Heart right ventricle (tissue), 16 donors: ENCODE measurements at places on chromosomes 11 and 22.

DNA sequence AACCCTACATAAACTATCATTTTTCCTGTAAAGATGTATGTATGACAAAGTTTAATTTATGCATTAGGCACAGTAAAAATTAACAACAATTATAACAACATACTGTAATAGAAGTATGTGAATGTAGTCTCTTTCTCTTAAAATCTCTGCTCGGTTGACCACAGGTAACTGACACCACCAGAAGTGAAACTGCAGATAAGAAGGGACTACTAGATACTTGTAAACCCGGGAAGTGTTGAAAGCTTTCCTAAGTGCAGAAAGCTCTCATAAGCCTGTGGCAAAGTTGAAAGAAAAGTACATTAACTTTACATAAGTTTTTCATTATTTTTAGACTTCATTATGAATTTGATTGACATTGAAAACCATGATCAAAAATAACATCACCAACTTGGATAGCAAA is 1173.3 kb downstream of the LRRC4C start:
- DNase-seq = no peak

- DNase-seq = no peak
These were observed 103.7 kb downstream of the CTTN start for GRCh38 chr11:70501933-70502540.

- no peak for DNase-seq
These were observed 5.1 kb downstream of the CASTOR1 start for GRCh38 chr22:30284172-30284571.

GRCh38 chr11:97345032-97345431 is 955.2 kb downstream of the JRKL start:
- no peak for DNase-seq

DNA sequence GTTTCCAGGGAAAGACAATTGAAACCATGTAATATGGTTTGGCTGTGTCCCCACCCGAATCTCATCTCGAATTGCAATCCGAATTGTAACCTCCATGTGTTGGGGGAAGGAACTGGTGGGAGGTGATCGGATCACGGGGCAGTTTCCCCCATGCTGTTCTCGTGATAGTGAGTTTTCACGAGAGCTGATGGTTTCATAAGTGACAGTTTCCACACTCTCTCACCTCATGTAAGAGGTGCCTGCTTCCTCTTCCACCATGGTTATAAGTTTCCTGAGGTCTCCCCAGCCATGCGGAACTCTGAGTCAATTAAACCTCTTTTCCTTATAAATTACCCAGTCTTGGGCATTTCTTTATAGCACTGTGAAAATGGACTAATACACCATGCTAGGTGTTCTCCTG is 148.3 kb upstream of the CADM1 start:
- no peak for DNase-seq

DNA sequence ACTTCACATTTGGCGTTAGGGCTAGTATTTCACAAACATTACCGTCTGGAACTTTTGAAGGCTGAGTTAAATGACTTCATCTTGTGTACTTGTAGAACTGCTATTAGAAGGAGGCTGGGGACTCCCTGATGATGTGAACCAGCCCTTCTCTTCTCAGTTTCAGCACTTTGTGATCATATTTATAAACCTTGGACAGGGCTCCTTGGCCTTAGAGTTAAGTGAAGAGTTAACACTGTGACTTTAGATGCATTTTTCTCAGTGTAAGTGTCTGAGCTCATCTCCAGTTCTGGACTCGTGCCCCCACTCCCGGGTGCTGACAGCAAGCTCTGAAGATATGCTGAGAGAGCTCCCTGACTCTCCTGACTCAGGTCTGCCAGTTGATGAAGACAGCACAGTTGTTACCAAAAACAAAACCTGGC is 8.4 kb downstream of the MIAT start:
- no peak for DNase-seq

DNA sequence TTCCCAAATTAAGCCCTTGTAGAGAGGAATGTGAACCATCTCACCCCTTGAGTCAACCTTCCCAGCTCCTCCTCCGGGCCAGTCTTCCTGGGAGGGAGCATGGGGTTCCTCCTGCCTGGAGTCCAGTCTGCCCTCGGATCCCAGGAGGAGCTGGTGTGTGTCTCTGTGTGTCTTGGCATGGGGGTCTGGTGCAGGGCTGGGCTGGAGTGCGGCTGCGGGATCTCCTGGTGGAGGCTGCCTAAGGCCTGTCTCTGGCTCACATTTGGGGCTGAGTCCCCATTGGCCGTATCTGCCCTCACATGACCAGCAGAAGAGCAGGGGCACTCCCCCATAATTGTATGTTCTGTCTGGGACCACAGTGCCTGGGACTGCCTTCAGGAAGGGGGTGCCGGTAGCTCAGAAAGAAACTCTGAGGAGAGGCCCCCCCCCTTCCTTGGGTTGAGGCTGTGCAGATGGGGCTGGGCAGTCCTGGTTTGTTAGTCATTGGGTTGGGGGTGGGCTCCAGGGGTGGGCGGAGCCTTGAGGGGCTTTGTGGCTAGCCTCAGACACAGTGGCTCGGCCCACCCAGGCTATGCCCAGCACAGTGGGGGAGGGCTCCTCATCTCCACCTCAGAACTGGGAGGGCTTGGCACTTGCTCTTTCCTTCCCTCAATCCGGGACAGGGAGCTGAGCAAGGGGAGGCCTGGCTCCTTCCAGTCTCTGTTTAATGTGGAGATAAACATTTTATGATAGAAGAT is 2.9 kb downstream of the C1QTNF5 start:
- no peak for DNase-seq

DNA sequence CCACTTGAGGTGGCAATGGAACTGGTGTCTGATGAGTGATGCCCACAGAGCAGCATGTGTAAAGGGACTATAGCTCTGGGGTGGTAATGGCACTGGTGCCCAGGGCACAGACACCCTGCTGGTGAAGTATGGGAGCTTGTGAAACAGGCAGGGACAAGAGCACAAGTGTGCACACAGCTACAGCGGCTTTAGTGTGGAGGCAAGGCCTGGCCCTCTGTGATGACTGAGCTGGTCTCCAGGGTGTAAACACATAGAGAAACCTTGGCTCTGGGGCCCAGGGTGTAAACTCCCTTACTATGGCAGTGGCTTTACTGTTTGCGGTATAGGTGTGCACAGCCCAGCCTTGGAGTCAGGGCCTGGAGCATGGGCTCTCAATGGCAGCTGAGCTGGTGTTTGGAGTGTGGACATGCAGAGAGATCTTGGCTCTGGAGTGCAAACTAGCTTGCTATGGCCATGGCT is 46.3 kb downstream of the BIRC2 start:
- DNase-seq = no peak
